NCI-H774 (cell line): ENCODE measurements at places on chromosomes 12 and 14.
A peak's percentile ranks its signal among the peaks of the same experiment; 100 is the strongest.

GRCh38 chr12:32440120-32440865 is 40.9 kb downstream of the FGD4 start:
- no peak for DNase-seq

DNA sequence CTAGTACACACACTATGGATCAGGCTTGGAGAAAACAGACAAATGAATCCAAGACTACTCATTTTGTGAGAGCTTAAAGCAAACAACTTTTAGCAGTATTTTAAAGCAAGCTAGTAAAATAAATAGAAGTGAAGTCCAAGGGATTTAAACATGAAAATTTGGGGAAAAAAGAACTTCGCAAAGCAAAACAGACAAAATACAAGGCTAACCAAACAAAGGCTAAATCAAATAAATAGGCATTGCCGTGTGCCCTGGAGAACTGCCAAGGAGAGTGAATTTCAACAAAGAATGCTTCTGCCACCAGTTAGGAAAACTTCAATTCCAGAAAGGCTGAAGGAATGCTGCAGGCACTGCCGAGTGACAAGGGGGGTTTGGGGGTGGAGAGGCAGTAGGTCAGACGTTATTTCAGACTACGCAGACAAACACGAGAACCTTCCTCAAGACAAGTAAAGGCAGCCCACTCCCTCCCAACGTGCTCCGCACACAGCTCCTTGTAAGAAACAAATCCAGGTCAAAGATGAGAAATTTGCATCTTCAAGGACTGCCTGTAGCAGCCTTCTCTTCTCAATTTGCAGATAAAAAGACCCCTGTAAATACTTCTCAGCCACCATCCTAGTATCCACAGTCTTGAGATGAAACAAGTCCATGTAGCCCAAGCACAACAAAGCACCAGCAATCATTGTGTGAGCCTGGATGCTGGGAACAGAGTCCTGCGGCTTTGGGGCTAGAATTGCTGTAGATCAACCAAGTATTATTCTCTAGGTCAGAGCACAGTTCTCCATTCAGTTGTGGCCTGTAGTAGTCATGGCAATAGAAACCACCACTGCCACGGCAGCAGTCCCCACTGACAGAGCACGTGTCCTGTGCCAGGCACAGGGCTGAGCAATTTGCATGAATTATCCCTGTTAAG is 43.3 kb downstream of the EFCAB11 start:
- DNase-seq, result peak; percentile 10

DNA sequence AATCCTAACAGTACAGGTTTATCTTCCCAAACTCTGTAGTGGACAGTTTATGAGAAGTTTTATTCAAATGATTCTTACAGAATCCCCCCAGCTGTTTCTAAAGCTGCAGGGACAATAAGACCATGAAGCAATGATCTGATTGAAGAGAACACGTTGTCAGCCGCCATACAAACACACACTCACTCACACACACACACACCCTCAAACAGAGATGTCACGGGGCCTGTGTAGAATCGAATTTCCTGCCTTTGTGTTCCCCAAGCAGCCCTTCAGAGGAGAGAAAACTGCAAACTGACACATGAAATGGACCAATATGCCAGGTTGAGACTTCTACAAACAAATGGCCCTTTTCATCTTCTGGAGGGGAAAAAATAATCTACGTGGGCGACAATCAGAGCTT is 80.5 kb upstream of the TBX3 start:
- no peak for DNase-seq

DNA sequence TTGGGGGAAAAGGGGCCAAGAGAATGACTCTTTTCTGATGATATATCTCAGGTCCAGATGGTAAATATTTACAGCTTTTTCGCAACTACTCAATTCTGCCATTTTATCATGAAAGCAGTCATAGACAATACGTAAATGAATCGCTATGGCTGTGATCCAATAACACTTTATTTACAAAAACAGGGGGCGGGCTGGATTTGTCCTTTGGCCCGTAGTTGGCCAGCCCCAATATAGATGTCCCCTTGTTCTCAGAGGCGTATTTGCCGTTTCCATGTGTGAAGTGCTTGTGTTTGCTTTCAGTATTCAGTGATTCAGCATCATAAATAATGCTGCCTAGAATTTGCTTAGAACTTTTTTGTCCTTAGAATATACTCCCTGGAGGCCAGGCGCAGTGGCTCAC is 77.2 kb downstream of the CCDC92 start:
- peak; percentile 59 for DNase-seq

GRCh38 chr12:131773582-131774221 is 54.5 kb upstream of the MMP17 start:
- no peak for DNase-seq

- no peak for DNase-seq
Observed at GRCh38 chr12:53423597-53423996, at the start of gene AMHR2. Gene AMHR2, plus strand, starts transcription at chr12:53423855. Its CDS starts 80 bp downstream, at chr12:53423935.

- DNase-seq, result no peak
Observed at GRCh38 chr12:75047885-75048525, 161.6 kb downstream of the KCNC2 start.

DNA sequence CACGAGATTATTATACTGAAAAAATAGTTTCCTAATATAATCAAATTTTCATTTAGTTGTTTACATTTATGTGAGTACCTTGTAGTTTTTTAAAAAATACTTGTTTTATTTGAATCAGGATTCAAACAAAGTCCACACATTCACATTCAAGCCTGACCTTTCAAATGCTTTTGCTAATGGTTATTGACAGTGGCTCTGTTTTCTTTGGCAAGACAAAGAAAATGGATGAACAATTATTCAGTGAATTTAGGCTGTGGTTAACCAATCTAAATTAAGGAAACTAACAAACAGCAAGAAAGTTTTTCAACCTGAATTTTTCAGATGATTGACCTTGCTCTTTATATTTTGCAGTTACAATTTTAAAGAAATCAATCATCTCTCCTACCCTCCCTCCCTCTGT is 9.7 kb downstream of the SLC4A8 start:
- peak; percentile 53 for DNase-seq

- no peak for DNase-seq
Observed at GRCh38 chr14:69312608-69313007, 52.6 kb downstream of the GALNT16 start.

GRCh38 chr12:99957866-99958466 is 26.8 kb downstream of the ANKS1B start:
- no peak for DNase-seq

DNA sequence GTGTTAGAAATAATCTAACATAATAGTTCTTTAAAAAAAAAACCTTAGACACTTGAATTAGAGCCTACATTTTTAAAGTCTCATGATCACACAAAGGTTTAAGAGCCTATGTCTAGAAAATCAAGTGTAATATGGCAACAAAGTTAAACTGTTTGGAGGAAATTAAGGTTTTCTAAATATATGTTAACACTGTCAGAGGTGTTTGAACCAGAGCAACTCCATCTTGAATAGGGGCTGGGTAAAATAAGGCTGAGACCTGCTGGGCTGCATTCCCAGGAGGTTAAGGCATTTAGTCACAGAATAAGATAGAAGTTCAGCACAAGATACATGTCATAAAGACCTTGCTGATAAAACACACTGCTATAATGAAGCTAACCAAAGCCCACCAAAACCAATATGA is 12.4 kb downstream of the CPNE8 start:
- DNase-seq, result no peak

- no peak for DNase-seq
Observed at GRCh38 chr12:30357766-30358490, 337.7 kb downstream of the IPO8 start.

- no peak for DNase-seq
Observed at GRCh38 chr12:120286768-120287490, 4.8 kb downstream of the RNU4-2 start.

DNA sequence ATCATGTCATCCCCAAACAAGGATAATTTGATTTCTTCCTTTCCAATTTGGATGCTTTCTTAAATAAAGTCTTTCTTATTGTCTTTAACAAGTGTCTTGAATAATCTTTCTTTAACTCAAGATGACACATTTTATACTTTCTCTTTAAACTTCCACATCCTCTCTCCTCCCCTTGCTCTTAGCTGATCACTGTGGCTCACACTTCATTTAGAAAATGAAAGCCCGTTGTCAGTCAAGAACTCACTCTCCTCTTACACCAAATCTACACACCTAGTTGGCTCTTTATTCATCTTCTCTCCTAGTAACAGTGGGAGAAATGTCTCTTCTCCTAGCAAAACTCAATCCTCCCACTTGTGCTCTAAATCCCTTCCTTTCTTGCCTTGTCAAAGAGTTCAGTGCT is 10.4 kb upstream of the RMST start:
- no peak for DNase-seq

- no peak for DNase-seq
Observed at GRCh38 chr12:46413368-46413767, 40.8 kb upstream of the SLC38A2 start.

DNA sequence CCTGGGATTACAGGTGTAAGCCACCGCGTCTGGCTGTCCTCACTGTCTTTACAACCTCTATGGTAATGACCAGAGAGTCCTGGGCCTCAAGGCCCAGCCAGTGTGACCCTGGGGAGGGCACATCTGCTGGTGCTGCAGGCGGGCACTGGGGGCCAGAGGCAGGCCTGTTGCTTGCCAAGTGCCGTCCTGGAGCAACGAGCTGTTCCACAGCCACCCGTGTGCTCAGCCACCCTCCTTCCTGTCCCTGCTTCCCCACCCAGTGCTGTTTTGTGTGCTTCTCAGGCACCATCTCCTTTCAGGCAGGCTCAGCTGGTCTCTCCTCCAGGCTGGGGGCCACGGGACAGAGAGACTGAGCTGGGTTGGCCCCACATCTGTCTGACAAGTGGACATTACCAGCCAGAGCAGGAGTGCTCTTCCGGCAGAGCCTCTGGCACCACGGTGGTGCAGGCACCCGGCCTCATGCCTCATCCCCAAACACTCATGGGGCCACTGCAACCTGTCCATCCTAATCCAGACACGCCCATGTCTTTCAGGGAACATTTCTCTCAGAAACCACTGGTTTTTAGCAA is 9.0 kb downstream of the SLC25A47 start:
- DNase-seq, result no peak

DNA sequence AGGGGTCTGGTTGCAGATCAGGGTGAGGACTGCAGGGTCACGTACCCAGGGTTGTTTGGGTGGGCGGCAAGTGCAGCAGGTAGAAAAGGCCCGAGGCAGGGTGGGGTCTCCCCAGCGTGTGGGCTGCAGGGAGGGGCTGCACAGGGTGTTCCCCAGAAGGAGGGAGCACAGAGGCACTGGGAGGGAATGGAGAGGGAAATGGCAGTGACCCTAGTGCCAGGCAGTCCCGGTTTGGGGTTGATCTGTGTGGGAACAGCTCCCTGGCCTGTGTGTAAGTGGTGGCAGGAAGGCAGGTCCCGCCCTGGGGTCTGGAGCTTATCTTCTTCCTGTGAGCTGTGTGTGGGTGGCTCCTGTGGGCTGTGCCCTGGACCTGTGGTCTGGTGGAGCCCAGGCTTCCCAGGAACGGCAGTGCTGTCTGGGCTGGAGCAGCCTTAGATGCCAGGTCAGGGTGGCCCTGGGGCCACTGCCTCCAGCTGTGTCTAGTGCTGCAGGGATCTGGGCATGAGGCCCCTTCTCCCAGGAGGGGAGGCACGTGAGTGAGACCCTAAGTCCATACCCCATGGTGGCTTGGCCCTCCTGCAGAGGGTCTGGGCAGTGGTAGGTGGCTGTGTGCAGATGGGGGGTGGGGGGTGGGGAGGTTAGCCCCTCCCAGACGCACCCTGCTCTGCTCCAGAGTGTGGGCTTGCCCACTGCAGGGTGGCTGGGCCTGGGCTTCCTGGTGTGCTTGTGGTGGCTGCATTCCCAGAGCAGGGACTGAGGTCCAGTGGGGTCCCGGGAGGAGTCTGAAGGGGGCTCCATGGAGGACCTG is 363.5 kb downstream of the TMEM121 start:
- no peak for DNase-seq

DNA sequence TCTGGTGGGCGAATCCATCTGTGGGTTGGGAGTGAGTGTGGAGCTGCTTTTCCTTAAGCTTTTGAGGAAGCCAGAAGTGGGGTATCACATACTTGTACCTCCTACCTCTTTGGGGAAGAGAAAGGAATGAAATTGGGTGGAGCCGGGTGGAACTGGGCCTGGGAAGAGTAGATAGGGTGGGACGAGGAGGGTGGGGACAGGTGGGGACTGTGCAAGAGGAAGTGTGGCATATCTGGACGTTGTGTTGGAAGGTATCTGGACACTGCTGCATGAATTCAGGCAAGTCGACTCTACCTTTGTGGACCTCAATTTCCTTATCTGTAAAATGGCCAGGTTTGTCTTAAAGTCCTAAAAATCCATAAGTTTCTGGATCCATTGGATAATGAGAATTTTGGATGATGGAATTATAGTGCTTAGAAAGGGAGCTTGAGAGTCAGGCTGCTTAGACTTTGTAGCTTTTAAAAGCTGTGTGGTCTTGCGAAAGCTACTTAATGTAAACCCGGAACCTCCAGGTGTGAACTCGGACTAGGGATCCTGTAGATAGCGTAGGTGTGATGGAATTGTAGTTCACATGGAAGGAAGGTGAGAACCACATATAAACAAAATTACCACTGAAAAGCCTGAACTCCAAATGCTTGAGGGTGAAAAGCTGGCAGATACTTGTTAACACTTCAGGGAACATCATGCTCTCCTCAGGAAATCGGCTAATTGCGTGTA is 2.1 kb downstream of the VRTN start:
- no peak for DNase-seq

DNA sequence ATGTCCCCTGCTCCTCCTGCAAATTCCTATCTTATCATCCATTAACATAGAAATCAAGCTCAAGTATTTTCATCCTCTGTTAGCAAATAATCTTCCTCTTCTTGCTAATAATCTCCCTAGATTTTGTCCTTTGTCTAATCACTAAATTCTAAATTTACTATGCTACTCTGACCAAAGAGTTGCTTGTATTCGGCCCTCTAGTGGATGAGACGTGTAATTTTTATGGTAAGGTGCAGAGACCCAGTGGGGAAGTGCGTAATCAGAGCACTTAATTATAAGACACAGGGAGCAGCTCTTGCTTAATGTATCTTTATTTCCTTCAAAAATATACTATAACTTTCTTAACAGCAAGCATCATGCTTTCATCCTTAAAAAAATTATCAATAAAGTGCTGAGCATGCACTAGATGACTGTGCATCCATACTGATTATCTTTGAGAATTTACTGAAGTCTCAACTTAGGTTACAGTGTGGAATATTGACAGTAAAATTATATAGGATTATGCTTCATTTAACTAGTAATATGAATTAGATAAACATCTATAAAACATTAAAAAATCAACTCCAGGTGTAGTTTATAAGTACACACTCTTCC is 212.6 kb downstream of the SLC16A7 start:
- DNase-seq, result no peak

DNA sequence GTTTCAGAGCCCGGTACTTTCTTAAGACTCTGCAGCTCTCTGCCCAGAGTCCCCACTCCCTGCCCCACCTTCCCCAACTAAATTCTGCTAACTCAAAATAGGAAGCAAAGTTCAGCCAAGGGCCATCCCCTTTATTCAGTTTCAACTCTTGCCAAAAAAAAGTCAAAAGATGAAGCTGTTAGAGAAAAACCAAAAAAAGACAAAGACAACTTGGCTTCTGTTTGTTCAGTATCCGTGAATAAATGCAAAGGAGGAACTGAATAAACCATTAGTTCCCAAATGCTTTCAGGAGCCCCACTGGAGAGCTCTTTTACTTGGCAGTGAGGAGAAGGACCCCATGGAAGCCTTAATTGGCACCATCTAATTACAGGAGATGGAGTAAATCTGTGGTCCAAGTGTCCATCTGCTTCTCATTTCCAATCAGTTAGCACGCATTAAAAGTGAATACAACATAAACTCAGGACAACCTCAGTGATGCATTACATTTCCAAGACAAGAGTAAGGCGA is 155.4 kb upstream of the GZMB start:
- no peak for DNase-seq

- no peak for DNase-seq
Observed at GRCh38 chr12:85531341-85531740, 251.3 kb downstream of the ALX1 start.

- no peak for DNase-seq
Observed at GRCh38 chr12:50625029-50625925, 120.5 kb downstream of the DIP2B start.

- no peak for DNase-seq
Observed at GRCh38 chr14:94040247-94040646, 14.1 kb downstream of the OTUB2 start.
